ENCODE measurements at places on chromosomes 2 and 18.

- DNase-seq: no peak
Observed at GRCh38 chr2:32427672-32428610, 71.1 kb downstream of the BIRC6 start.

- peak; percentile 34 for DNase-seq
Observed at GRCh38 chr2:200373973-200374416, 67.5 kb downstream of the SPATS2L start.

- DNase-seq: no peak
Observed at GRCh38 chr18:48022531-48023329, 92.3 kb upstream of the SMAD2 start.

DNA sequence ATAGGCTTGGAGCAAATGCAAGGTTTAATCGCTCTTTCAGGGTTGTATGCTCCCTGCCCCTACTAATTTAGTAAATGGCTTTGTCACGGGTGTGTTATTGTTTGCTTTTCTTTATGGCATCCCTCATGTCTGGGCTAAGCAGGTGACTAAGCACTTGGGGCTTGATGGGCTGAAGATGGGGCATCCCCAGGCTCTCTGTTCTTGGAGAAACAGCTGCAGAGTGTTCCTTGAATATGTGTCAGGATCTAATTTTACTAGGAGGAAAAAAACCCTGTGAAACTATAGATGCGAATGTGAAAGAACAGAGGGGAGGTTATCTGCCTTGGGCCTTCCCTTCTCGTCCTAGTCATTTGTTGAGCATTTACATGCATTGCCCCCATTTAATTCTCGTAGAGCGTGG, 94.7 kb upstream of the TAF1B start:
- DNase-seq: no peak

- DNase-seq: no peak
Observed at GRCh38 chr2:233114421-233114861, 54.3 kb downstream of the INPP5D start.

GRCh38 chr2:36373149-36373926, 17.8 kb downstream of the CRIM1 start:
- DNase-seq: no peak

DNA sequence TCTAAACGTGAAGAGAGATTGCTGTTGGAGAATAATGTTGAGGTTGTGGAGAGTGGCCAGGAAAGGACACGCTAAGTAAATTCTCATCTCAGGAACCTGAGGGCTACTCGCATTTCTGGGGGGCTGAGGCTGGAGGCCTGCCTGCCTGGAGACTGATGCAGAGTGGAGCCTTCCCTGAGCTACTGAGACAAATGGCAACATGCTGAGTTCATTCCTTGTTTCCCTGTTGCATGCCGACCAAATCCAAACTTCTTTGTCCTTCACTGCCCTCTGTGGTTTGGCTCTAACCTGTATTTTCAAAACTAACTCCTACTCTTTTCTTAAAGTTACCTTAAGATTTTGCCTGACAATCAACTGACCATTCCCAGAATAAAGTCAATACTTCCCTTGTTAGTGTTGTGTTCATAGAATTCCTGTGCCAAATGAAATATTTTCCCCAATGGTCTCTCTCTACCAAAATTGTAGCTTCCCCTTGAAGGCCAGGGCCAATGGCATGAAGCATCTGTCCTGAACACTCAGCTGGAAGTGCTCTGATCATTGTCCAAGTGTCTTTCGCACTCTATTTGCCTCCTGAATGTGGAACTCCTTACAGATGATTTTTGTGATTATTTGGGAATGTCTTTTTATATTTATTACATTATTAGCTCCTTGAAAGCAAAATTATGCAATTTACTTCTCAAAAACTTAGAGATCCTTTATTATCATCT, 1085.6 kb downstream of the SOCS6 start:
- no peak for DNase-seq

GRCh38 chr2:98142106-98142791, 55.3 kb downstream of the VWA3B start:
- DNase-seq: no peak

DNA sequence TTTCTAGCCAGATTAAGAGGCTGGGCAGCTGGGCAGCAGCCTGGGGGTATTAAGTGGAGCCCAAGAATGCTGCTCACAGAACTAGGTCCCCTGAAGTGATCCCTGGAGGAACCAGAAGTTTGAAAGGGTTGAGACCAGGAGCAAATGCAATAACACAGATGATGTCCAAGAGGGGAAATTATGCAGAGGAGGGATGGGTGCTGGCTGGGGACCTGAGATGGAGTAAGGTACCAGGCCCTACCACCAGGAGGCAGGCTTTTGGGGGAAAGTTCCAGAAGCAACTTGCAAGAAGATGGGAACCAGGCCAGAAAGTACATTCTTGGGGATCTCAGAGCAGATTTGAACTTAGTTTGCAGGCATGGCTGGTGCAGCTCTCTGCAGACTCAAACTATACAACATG, 175.1 kb downstream of the NCK2 start:
- DNase-seq: peak; percentile 29

DNA sequence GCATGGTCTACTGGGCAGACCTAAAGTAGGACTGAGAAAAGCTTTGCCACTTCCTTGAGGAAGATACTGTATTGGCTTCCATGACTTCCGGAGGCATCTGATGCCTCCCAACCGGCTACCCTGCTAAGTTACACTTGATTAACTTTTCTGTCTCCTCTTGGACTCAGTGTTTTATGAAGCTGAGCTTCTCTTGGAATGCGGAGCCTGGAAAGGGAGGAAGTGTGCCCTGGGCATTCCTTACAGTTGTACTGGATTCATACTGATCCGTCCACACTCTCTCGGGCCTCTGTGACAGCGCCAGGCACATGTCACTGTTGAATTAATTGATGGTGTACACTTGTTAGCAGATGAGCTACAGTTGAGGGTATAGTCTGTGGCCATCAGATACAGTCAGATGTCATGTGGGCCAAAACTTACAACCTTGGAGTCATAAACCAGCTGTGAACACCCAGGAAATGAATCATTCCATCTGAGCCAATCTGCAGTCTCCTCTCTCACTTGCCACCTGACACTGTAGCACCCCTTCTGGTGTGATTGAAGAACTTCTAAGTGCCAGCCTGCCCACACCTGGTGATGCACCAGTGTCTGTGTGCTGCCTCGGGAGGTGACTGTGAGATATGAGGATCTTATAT, 122.5 kb downstream of the FHOD3 start:
- DNase-seq: no peak

DNA sequence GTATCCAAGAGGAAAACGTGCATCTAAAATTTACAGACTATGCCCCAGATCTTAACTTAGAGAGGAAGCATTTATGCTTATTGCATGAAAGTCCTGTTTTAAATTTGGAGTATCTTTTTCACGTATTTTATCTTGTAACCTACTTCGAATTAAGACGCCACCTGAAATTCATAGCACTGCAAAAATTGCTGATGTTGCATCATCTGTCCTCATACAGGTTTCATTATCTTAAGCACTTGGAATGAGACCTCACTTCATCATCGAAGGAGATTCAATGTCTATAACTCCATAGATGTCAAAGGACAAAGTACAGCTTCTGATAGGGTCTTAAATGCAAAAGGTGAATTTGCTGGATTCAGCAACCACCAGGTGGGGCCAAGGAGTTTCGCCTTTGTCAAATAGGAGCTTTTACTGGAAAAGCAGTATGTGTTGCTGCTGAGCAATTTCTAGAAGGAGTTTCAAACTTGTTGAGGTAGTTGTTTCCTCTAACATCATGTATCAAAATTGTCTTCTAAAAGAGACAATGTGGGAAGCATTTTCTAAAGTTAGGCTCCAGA, 106.4 kb upstream of the CCDC85A start:
- DNase-seq: no peak

GRCh38 chr2:216545359-216545758, 46.7 kb downstream of the RPL37A start:
- no peak for DNase-seq

- DNase-seq: no peak
Observed at GRCh38 chr2:119155633-119156032, 2.9 kb downstream of the C1QL2 start.

GRCh38 chr2:239261356-239261755, 139.5 kb downstream of the HDAC4 start:
- no peak for DNase-seq

DNA sequence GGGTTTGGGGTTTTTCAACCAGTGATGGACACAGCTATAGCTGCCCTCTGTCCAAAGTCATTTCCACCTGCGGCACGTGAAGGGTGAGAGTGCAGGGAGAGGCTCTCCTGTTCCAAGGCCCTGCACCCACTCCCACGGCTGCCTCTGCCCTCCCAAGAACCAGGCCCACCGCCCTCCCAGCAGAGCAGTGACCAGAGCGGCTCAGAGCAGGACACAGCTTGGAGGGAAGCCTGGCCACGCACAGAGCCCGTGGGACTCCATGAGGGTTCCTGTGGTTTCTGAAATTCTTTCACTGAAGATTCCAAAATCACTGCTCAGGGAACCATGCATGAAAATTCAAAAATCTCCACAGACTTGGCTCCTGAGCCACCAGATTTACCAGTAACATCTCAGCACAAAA, 67.3 kb upstream of the SALL3 start:
- DNase-seq: no peak

GRCh38 chr2:216056739-216057138, 24.9 kb downstream of the PECR start:
- no peak for DNase-seq

GRCh38 chr18:79702906-79703305, 23.3 kb downstream of the CTDP1 start:
- DNase-seq: no peak

Measured in activated CD4-positive, alpha-beta T cell treated with anti-CD3 and anti-CD28 coated beads for 24 hours (primary cell).